ENCODE measurements at places on chromosomes 5 and 9. TPM values are rescaled to one million over a fixed set of nuclear protein-coding genes. Genes with fewer than 3 reads are reported as not detected.

PARP8 gene
- total RNA-seq = 12.6 TPM

SUSD1 gene
- 2.8 TPM for total RNA-seq

ABO gene
- 10.2 TPM for total RNA-seq

PDLIM4 gene
- total RNA-seq = 1.6 TPM

SPATA31C1 gene
- not detected for total RNA-seq

PGM5 gene
- 4.2 TPM for total RNA-seq

GRCh38 chr9:6415266-6415665 is 2.3 kb downstream of the UHRF2 start:
- no peak overlapping the region for H3K27ac ChIP-seq
- no peaks in the 10 kb centered on the region for H3K27me3 ChIP-seq
- peaks cover 8% of the 10 kb centered on the region for H3K4me1 ChIP-seq
- H3K4me3 ChIP-seq = no peak overlapping the region
- no peak for DNase-seq

- H3K27me3 ChIP-seq = no peaks in the 10 kb centered on the region
- DNase-seq = no peak
- H3K4me3 ChIP-seq = no peak overlapping the region
- no peaks in the 10 kb centered on the region for H3K36me3 ChIP-seq
- no peaks in the 10 kb centered on the region for H3K4me1 ChIP-seq
- no peak overlapping the region for H3K27ac ChIP-seq
These were observed 164.1 kb downstream of the PRR16 start for GRCh38 chr5:120628156-120628555.

GRCh38 chr5:157518963-157519362 is 56.6 kb downstream of the ADAM19 start:
- H3K4me1 ChIP-seq = no peaks in the 10 kb centered on the region
- H3K4me3 ChIP-seq = no peak overlapping the region
- no peaks in the 10 kb centered on the region for H3K36me3 ChIP-seq

GRCh38 chr5:132368186-132368585 is 1.3 kb upstream of the SLC22A5 start:
- no peak overlapping the region for H3K27ac ChIP-seq
- H3K4me3 ChIP-seq = no peak overlapping the region
- H3K27me3 ChIP-seq = no peaks in the 10 kb centered on the region
- no peak for DNase-seq

- no peaks in the 10 kb centered on the region for H3K4me1 ChIP-seq
- peak overlapping the region; percentile 94 for H3K4me3 ChIP-seq
- no peaks in the 10 kb centered on the region for H3K27me3 ChIP-seq
- H3K36me3 ChIP-seq = no peaks in the 10 kb centered on the region
- DNase-seq = no peak
These were observed 581 bp upstream of the C9orf40 start for GRCh38 chr9:74953235-74953751.
